ENCODE measurements at places on chromosomes 12 and 14.

GRCh38 chr14:77914073-77914721, 114.3 kb downstream of the ADCK1 start:
- H3K4me3 ChIP-seq = no peak overlapping the region
- no peaks in the 10 kb centered on the region for H3K27me3 ChIP-seq
- no peak overlapping the region for H3K27ac ChIP-seq
- no peaks in the 10 kb centered on the region for H3K4me1 ChIP-seq

DNA sequence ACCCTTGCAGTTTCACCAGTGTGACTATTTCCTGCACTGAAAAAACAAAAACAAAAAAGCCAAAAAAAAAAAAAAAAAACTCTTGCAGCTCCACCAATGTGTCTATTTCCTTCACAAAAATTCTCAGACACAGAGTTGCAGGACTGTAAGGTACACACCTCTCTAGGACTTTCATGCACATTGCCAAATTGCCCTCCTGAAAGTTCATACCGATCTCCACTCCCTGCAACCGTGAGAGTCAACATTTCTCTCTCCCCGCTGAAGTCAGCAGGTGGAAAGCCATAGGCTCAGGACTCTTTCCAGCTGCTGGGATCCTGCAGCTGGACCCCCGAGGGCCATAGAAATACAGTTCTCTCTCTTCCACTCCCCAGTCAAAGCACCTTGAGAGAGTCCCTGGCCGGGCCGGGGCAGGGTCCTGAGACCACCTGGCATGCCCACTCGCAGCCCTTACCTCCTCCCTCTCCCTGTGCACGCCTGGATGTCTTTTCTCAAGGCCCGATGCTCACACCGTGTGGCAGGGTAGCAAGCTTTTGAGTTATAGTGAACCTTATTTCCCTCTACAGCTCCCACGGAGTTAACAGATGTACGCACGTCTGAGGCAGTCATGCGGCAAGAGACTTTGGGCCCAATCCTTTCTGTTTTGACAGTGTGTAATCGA, 23.6 kb downstream of the MMAB start:
- H3K27ac ChIP-seq = no peak overlapping the region
- no peaks in the 10 kb centered on the region for H3K4me1 ChIP-seq
- DNase-seq = no peak

DNA sequence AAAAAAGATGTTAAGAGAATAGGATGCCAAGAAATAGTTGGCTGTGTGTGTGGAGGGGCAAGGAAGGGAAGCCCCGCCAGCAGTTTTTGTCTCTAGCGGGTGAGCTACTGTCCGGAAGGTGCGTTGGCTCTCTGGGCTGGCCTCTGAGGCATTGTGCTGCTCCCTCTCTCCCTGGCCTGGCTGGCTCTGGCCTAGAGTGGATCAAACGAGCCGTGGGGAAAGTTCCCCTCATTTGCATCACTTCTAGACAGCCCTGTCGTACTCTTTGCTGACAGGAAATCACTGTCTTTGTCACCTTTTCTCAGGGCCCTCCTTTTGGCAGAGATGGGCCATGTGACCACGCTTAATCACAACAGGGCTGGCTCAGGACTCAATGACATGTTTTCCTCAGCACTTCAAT, 236.1 kb upstream of the NPAS3 start:
- peak; percentile 48 for DNase-seq
- no peak overlapping the region for H3K4me3 ChIP-seq
- no peaks in the 10 kb centered on the region for H3K36me3 ChIP-seq
- H3K27me3 ChIP-seq = no peaks in the 10 kb centered on the region

GRCh38 chr14:20996521-20996920, 2.6 kb upstream of the SLC39A2 start:
- no peak for DNase-seq
- H3K27me3 ChIP-seq = no peaks in the 10 kb centered on the region
- H3K27ac ChIP-seq = no peak overlapping the region
- no peaks in the 10 kb centered on the region for H3K4me1 ChIP-seq

- no peaks in the 10 kb centered on the region for H3K36me3 ChIP-seq
- H3K4me3 ChIP-seq = no peak overlapping the region
- no peak overlapping the region for H3K27ac ChIP-seq
- DNase-seq = no peak
- H3K4me1 ChIP-seq = no peaks in the 10 kb centered on the region
- no peaks in the 10 kb centered on the region for H3K27me3 ChIP-seq
These were observed 102.9 kb downstream of the TAOK3 start for GRCh38 chr12:118269806-118270205.

DNA sequence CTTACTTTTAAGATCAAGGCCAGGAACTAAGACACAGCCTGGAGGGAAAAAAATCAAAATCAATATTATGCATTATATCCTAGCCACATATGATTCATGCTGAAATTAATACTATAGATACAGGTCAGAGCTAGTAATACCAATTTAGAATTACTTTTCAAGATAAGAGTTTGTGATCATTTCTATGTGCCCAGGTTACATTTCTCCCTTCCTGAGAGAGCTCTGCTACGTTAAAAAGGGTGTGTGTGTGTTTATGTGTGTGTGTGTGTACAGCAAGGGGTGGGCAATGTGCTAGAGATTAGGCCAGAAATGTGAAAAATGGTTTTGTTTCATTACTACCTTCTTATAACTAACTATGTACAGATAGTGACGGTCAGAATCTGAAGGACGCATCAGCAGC, 223.9 kb upstream of the FLRT2 start:
- H3K4me1 ChIP-seq = no peaks in the 10 kb centered on the region
- H3K36me3 ChIP-seq = no peaks in the 10 kb centered on the region
- H3K4me3 ChIP-seq = no peak overlapping the region

DNA sequence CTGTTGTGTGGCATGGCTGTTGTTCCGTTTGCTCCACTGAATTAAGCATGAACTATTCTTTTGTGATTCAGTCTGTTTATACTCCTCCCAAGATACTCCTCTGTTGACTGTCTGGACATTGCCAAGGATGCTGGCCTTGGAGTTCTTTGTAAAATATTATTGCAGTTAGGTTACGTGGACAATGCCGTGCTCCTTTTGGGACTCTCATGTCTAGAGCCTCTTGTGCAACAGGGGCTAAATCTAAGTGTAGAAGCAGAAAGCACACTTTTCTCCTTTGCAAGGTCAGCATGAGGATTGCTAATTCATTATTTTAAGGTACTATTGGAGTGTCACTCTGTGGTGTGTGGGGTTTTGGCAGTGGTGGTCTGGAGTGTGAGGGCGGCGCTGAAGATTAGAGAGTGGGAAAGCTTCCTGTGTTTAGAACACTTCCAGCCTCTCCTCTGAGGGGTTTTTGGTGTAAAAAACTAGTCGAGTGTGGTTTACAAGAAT, 125.4 kb downstream of the SAMD4A start:
- no peak for DNase-seq
- no peak overlapping the region for H3K27ac ChIP-seq
- H3K4me3 ChIP-seq = no peak overlapping the region
- no peaks in the 10 kb centered on the region for H3K27me3 ChIP-seq
- H3K4me1 ChIP-seq = no peaks in the 10 kb centered on the region

- H3K27me3 ChIP-seq = no peaks in the 10 kb centered on the region
- no peak overlapping the region for H3K27ac ChIP-seq
- H3K4me3 ChIP-seq = no peak overlapping the region
- H3K36me3 ChIP-seq = no peaks in the 10 kb centered on the region
These were observed 89.2 kb downstream of the CFAP54 start for GRCh38 chr12:96578526-96579125.

All from MM.1S (cell line).